ENCODE measurements at places on chromosomes 11 and 22. TPM values are rescaled to one million over a fixed set of nuclear protein-coding genes. Genes with fewer than 3 reads are reported as not detected.

DNA sequence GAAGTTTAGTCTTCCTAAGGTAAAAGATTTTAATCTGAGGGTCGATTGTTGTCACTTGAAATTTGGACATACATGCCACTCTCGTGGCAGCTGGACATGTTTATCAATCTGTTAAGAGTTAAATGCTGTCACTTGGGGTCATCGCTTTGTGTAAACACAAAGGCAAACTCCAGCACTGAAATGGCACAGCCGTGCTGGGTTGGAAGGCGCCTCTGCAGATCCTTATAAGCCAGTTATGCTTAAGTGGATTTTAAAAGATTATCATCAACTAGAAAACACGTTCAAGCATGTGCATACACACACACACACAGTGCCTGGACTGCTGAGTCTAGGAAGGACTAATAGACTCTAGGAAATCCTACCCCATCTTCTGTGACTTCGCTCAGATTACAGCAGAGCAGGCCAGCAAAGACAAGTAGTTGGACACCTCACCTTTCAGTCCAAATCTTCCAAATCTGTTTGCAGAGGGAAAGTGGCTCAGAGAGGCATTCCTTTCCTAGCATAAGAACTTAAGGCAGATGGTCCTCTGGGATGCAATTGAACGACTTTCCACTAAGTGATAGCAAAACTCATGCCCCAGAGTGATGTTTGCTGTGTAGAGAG is 83.7 kb downstream of the CACNG2 start:
- DNase-seq = no peak

Gene SNX19
- 57.4 TPM for total RNA-seq

GRCh38 chr22:22803285-22803853 is 84.2 kb upstream of the IGLL5 start:
- no peak for DNase-seq

DNA sequence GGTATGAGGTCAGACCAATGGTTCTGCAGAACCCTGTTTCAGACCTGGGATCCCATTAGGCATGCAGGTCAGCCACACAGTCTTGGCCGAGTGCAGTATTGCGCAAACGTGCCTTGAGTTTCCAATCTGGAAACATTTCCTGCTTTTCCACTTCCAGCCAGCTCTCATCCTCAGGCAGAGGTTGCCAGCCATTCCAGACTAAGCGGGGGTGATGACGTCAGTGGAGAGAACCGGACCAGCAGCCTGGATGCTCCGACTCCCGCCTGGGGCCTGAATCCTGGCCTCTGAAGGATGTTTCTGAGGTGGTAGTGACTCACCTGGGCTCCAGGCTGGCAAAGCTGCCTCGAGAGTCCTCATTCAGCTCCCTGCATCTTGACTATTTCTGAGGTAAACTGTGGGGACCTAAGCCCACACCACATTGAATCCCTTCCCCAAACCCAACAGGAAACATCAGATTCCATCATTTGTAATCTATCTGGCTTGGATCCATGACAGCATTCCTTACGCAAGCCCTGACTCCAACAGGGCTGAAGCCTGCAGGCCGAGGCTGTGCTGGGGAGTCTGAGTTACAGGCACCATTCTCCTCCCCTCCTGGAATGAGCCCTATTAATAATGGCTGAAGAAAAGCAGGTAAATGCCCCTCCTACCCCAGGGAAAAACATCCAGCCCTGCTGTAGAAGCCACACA is 83.0 kb downstream of the ABTB2 start:
- DNase-seq = no peak

Gene CARNS1
- total RNA-seq = 0.18 TPM

DNA sequence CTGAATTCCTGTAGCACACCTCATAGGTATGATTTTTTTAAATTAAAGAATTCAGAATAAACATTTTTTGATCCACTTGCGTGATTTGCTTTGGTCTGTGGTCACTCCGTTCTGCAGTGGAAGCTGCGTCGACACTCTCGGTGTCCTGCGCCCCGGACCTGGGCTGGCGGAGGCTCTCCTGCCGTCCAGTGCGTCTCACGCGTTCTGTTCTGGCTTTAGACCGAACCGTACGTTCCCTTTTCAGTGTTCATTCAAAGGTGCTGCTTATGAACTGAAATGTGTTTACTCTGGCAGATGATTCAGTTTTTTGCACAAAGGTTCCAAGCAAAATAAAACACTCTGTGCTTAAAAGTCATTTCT is 38.2 kb downstream of the CTTN start:
- DNase-seq = no peak

Gene SMC1B
- total RNA-seq = not detected

Data from glomerular endothelial cell (primary cell).